Left renal cortex interstitium (tissue), 4 donors: ENCODE measurements at places on chromosomes 13 and 19.
A peak's percentile ranks its signal among the peaks of the same experiment; 100 is the strongest.

GRCh38 chr19:18529782-18530181 is 7.9 kb upstream of the ELL start:
- DNase-seq: no peak

DNA sequence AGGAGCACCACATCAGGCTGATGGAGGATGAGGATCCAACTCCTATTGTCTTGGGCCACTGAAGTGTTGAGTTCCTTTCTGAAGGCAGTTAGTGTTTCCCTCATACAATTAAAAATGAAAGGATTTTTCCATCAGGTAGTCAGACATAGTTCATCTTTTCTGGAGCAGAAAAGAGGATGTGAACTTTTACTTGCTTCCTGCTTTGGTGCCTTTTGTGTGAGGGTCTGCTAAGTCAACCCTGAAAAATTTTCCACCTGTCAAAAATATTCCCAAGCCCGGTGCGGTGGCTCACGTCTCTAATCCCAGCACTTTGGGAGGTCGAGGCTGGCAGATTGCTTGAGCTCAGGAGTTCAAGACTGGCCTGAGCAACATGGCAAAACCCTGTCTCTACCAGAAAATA is 43.9 kb downstream of the RGCC start:
- DNase-seq: no peak

- DNase-seq: peak; percentile 78
Measured at GRCh38 chr19:29811125-29812079, at the start of gene CCNE1. TSS of gene CCNE1 (plus strand) at chr19:29811991. CDS start at chr19:29812556, 565 bp downstream.

- DNase-seq: no peak
Measured at GRCh38 chr13:103101500-103101899, 35.3 kb upstream of the SLC10A2 start.

- no peak for DNase-seq
Measured at GRCh38 chr13:112452380-112453206, 76.4 kb downstream of the SPACA7 start.

- no peak for DNase-seq
Measured at GRCh38 chr13:46350003-46350402, 37.0 kb downstream of the RUBCNL start.

DNA sequence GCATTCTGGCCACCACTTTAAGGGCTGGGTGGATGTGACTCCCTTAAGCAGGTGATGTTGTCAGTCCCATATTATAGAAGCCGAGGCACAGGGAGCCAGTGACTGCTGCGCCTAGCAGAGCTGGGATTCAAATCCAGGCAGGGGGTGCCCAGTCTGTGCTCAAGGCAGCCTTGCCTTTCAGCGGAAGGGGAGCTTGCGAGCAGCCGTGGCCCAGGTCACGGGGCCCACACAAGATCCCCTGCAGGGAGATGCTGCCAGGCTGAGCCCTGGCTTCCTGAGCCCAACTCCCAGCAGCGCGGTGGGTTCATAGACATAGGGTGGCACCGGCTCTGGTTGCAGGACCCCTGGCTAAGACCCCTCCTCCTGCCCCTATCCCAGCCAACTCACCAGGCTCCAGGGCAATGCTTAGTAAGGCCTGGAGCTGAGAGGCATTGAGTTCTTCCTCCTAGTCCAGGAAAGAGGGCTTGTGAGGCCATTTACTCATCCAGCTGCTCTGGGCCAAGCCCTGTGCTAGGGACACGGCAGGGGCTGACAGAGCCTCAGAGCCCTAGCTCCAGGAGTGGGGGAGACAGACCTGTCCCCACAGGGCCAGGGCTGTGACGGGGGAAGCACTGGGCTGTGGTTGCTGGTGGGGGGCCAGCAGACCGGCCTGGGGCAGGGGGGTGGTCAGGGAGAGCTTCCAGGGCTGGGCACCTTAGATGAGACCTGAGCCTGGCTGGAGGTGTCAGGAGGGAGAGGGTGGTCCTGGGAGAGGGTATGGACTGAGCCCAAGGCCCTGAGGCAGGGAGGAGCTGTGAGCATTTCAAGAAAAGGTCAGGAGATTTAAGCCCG is 9.6 kb downstream of the CAPN12 start:
- DNase-seq: no peak

DNA sequence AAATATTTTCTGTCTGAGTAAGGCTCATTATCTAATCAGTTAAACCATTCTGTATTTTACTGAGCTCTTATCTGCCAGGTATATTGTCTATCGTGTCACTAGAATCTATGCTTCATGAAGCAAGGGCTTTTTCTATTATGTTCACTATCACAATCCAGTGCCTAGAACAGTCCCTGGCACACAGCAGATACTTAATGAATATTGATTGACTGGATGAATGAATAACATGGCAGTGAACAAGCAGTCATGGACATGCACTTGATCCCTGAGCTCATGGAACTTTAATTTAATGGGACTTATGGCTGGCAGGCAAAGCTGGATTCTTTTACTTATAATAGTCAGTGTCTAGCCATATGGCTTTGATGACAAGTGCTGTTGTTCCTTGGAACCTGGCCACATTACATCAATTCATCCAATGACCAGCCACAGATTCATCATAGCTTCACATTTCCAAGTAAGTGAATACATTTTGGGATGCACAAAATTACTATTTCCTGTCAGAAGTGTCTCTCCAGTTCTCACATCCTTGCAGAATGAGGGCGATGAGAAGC is 214.8 kb downstream of the COG6 start:
- DNase-seq: no peak

DNA sequence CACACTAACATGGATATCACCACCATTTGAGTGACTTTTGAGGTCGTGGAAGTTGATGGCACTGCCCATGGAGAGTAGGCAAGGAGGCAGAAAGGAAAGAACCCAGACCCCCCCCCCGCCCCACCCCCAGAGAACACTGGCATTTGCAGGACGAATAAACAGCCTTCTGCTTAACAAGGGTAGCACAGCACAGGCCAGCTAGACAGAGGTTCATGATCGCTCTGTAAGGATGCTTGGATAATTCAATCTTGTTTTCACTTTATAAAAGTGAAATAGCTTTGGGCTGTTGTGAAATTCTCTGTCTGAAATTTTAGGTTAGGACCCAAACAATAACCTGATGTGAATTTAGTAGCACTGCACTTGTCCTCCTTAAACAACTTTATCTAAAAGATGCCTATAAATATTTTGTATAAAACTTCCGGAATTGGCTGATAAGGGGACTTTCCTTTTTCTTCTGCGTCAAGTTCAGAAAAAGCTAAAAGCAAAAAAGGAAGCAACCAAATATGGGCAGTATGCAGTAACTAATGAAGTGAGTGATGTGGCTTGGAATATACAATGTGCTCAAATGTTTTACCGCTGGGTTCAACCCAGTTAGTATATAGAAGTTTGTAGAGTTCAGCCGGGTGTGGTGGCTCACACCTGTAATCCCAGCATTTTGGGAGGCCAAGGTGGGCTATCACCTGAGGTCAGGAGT is 163.7 kb downstream of the SHISA2 start:
- no peak for DNase-seq

DNA sequence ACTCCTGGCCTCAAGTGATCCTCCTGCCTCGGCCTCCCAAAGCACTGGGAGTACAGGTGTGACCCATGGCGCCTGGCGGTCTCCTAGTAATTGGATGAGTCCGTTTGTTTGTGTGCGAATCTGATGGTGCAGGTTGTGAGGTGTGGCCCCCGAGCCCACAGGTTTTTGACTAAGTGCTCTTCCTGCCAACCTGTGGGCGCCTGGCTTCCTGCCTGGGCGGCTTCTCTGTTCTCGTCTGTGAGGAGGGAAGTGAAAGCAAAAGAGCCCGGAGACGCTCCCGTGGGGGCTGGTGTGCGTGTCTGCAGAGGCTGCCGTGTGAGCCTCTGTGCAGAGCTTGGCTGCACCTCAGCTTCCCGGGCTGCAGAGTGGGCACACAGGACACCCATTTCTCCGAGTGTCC is 10.0 kb downstream of the ARHGAP45 start:
- no peak for DNase-seq

DNA sequence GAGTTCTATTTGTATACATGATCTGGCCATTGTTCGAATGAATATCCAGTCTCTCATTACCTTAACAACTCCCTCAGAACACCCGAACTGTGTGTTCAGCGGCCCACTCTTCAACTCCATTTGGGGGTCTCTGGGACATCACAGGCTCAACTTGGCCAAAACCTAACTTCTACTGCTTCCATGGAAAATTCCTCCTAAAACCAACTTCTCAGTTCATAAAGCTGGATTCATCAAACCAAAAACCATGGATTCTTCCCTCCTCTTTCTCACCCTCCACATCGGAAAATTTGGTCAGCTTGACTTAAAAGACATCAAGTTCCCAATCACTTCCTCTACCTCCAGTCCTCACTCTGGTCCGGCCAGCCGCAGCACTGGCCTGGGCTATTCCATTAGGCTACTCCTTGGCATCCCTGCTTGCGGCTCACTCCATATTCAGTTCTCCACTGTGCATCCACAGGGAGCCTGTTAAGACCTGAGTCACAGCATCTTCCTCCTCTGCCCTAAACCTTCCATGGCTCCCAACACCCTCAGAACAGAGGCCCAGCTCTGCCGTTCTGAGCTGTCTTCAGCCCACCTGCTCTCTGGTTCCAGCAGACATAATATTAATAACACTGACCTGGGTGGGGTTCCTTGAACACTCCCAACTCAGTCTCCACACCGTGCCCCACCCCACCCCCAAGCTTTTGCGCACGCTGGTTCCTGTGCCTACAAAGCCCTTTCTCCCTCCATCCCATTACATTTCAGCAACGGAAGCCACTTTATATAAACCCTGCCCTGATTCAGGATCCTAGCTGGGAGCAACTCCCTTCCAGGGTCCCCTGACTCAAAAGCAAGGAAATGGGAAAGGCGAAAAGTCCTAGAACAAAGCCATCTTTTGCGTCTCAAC is 1.1 kb downstream of the ZNF792 start:
- no peak for DNase-seq

DNA sequence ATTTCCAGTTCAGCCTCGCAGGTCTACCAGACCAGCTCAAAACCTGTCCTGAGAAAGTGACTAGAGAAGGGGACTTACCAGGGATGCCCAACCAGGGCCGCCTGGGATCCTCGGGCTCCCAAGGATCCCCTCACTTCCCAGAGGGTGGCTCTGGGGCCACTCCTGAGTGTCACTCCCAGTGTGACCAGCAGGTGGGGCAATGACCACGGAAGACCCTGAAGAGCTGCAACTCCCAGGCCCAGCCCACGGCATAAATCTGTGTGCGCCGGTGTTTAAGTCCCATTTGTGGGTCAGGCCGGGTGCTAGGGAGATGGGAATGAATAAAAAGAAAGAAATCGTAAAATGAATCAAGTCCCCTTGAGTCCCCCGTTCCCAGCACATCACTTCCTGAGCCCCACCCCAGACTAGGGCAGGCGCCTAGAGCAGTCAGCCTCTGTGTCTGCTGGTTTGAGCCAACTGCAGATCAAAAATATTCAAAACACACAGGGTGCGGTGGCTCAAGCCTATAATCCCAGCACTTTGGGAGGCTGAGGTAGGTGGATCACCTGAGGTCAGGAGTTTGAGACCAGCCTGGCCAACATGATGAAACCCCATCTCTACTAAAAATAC is 10.7 kb downstream of the PTGIR start:
- DNase-seq: peak; percentile 74

DNA sequence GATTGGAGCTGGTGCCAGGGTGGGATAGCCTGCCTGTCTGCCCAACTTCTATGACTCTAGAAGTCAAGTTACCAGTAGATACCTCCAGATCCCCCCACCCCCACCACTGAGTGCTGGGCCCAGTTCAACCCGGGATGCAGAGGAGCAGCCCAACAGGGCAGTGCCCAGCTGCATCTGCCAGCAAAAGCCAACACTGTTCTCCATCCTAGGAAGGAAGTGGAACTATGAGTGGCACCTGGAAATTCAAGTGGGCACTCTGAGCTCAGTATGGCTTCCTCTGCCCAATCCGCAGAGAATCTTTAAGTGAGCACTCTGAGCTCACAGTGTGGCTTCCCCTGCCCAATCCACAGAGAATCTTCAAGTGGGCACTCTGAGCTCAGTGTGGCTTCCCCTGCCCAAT is 14.2 kb downstream of the TUBGCP3 start:
- DNase-seq: no peak

GRCh38 chr19:6685482-6685881 is 15.5 kb upstream of the TNFSF14 start:
- no peak for DNase-seq

GRCh38 chr19:4802711-4803110 is 11.2 kb downstream of the FEM1A start:
- DNase-seq: no peak

DNA sequence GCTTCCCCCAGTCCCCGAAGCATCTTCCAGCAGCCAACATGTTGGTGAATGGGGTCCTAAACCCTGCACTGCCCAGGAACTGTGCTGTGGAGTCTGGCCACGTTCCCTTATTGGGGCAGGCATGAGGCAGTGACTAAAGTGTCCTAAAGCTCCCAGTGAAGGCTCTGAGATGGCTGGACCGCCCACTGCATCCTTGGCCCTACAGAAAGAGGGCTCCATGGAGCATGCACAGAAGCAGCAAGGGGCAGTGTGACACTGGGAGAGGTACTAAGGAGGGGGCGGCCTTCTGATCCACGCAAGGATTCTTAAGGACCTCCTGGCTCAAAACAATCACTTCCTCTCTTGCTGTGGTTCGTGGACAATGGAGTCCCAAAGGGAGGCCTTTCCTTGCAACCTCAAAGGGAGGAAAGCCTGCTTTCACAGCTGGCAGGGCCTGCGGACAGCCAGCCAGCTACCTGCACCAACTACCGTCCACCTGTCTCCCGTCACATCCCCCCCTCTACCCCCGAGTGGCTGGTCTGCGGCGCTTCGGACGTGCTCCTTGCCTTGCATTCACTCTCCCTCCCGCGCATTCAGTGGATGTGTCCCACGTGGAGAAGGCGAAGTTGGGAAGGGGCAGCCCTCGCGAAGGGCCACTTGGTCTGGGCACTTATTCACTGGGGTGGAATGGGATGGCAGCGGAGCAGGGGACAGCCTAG is 63.9 kb upstream of the STARD13 start:
- no peak for DNase-seq

GRCh38 chr13:26022538-26023292 is 29.1 kb downstream of the SHISA2 start:
- DNase-seq: no peak

DNA sequence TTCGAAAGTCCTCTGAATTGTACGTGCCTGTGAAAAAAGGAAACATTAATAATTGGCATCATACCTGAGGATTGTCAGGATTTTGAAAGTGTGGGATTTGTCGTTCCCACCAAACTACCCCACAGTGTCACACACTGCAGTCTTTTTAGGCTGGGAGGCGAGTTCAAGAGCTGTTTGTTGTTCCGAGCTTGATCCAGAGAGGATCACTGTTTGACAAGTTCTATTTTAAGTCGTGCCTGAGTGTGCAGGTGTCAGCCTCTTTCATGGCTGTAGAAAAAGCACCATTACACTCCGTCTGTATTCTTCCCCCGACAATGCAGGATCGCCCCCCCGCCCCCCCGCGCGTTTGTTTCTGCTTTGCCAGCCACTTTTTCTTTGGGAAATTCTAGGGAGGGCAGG is 635 bp upstream of the NBEA start:
- no peak for DNase-seq

DNA sequence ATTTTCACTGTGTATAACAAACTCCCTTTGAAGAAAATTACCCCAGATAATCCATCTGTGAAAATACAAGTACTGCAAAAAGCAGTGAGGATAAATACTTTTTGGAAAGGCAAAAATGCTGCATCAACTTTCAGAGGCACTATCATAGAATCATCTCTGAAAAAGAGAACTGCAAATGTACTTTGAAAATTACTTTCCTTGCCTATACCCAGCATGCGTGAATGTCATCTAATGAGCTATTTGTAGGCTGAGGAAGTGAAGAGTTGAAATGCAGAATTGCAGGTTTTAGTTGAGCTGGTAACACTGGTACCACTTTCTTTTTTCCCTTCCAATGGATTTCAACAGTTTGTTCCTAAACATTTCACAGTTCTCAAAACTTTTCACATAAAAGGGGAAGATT is 196.7 kb downstream of the TBC1D4 start:
- DNase-seq: no peak
